ENCODE measurements at places on chromosomes 4 and X.

GRCh38 chr4:28269426-28269825 is 1408.8 kb downstream of the STIM2 start:
- no peak for DNase-seq

DNA sequence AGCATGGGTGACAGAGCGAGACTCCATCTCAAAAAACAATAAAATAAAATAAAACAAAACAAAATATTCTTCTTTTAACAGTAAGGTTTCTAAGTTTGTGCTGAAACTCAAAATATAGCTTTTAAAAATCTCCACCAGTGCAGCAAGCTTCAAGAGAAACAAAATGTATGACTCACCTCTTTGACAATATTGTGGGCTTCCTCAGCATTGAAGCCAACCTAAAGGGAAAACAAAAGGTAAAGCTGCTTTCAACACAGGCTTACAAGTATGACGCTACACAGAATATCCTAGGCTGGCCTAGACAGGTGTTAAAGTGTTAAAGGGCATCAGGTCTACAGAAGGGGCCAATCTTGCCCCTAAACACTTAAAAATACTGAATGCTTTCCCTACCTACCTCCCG is 1.2 kb downstream of the DYNLT3 start:
- DNase-seq = no peak

DNA sequence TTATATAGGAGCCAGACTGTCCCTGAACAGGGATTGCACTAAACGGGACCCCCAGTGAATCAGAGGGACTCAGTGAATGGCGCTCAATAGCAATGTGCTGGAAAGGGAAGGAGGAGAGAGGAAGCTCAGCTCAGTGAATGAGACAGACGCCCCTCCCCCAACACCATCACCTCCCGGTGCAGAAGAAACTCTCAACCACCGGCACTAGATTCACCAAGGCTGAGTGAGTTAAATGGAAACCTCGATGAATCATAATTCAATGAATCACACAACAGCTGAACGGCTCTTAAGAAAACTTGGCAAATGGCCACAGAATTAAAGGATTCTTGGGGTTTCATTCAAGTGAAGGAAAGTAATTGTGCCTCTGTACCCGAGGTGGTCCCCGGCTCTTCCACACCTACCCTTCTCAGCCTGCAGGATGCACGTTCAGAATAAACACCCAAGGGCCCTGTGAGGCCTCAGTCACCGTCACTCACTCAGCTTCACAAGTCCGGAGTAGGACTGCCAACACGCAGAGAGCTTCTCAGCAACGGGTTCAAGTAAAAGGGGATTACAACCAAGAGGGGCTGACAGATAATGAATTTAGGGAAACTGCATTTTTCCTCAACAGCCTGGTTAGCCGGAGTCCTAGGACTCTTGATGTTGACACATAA is 29.3 kb downstream of the CRMP1 start:
- no peak for DNase-seq

DNA sequence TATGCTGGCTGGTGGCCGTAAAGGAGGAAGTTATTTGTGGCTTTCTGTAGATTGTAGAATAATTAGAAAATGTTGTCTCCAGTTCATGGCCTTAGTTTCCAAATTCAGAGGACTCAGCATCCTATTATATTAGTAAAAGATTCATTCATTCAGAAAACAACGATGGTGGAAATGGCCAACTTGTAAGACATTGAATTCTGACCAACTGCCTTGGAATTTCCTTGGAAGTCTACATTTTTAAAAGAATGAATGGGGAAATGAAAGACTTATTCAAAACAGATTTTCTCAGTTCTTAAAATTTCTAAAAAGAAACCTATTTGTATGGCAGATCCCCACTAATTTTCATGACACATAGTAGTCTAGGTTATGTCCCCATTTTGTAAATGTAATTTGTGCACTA is 561.5 kb downstream of the ANKRD50 start:
- DNase-seq = no peak

- no peak for DNase-seq
Observed at GRCh38 chrX:152927858-152928760, 30.2 kb downstream of the ZNF185 start.

DNA sequence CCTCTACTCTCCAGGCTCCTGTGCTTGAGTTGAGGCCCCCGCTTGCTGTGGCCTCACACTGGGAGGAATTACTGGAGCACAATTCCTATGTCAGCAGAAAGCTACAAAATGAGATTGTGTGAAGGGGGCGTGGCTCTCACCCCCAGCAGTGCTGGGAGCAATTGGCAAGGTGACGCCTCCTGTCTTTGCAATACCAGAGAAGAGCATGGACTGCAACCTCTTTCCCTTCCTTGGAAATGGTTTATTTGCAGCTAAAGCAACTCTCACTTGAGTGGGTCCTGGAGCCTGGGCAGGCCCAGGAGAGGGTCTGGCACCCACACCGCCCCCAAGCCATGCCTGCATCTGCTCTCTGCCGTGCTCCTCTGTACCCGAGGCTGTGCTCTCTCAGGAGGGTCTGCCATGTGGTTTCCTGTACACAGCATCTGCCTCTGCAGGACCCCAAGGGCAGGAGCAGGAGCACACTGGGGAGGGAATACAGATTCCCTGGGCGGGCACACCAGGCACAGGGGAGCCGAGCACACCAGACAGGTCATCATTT is 32.9 kb upstream of the HGFAC start:
- peak; percentile 53 for DNase-seq

- no peak for DNase-seq
Observed at GRCh38 chrX:11105080-11105479, 6.1 kb upstream of the HCCS start.

DNA sequence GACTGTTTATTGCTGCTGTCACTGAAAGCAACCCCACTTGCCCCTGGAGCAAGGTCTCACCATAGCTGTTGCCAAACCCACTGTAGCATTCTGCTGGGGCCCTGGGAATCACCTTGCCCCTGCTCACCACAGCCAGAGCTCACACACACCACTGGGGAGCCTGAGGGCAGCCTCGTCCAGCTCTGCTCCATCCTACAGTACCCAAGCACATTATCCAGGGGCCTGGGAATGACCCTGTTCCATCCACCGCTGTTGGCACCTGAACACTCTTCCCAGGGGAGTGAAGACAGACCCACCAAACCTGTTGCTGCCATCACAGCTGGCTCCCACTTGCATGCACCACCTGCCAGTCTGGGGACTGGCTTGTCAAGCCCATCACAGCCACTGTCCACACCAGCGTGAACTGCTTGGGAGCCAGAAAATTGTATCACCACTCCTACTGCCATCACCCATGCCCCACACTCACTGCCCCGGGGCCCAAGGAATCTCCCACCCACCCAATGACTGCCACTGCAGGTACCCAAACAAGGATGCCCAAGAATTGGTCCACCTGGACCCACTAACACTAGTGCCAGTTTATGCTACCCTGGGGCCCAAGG is 811.3 kb downstream of the KLHL13 start:
- no peak for DNase-seq

DNA sequence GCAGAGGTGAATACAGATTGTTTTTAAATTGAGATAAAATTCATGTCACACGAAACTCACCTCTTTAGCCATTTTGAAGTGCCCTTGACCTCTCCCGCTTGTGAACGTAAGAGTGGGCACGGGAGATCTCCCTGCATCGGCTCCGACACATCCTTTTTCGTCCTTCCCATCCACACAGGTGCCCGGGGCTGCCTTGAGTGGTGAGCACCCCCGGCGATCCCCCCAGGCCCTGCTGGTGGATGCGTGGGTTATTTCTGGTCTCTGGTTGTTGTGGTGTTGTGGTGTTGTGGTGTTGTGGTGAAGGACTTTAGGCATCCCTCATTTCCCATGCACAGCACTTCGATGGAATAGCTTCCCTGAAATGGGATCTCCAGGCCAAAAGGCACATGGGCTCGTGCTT is 46.1 kb downstream of the PSAPL1 start:
- DNase-seq = no peak

DNA sequence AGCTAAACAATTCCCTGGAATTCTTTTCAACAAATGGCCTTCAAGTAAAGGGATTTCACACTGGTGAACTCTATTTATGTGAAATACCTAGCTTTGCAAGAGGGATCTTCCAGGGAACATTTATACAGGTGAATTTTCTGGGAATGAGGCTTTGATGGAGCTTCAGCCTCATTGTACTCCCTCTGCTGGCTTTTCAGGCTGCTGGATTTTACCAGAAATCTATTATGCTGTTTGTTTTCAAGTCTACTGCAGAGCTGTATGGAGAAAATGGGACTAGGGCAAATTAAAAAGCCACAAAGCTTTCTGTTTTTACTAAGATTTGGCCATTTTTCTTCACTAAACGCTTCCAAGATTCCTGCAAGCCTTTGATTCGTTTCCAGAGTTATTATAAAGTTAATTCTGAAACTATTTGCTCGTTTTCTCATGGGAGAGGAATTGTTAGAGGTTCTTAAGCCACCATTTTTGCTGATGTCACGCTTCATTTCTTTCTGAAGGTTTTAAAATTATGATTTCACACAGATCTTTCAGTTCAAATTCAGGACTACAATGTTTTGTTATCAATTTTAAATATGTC is 31.6 kb downstream of the KDM6A start:
- no peak for DNase-seq

- no peak for DNase-seq
Observed at GRCh38 chr4:16537926-16538325, 311.7 kb upstream of the TAPT1 start.

DNA sequence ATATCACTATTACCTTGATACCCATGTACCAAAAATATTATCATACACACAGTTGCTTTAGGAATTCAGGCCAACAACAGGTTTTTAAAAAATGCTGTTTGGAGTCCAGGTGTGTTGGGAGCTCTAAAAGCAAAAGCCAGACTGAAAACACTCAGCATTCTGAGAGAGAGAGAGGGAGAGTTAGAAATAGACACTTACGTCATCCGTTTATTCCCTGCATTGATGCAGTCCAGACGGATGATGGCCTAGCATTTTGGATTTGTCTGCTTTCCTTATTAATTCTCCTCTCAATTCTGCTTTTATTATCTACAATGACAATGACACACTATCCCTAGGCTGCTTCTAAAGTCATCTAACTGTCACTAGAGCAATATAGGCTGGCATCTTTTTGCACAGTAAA is 358.3 kb upstream of the BOD1L1 start:
- DNase-seq = no peak

- DNase-seq = no peak
Observed at GRCh38 chr4:5366421-5366820, 315.1 kb downstream of the STK32B start.

GRCh38 chrX:15814771-15815365 is 24.6 kb downstream of the ZRSR2 start:
- DNase-seq = no peak

DNA sequence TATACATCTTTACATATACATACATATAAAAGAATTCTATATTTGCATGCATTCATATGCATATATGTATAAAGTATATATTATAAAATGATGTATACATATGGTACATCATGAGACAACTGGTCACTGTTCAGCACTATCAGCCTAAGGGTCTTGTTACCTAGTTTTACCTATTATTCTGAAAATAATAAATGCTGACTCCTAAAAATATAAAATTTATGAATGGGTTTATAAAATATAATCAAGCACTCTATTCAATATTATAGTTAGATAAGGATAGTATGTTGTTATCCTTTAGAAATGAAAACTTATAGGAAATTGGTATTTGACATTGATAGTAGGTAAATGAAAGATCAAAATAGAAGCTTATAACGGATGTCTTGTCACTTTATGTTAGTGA is 324.2 kb downstream of the GBA3 start:
- DNase-seq = no peak

GRCh38 chrX:40083120-40083978 is 14.4 kb downstream of the BCOR start:
- DNase-seq = no peak

GRCh38 chr4:38618505-38618904 is 45.5 kb upstream of the KLF3 start:
- no peak for DNase-seq
